ENCODE measurements at places on chromosomes 1 and 21.

DNA sequence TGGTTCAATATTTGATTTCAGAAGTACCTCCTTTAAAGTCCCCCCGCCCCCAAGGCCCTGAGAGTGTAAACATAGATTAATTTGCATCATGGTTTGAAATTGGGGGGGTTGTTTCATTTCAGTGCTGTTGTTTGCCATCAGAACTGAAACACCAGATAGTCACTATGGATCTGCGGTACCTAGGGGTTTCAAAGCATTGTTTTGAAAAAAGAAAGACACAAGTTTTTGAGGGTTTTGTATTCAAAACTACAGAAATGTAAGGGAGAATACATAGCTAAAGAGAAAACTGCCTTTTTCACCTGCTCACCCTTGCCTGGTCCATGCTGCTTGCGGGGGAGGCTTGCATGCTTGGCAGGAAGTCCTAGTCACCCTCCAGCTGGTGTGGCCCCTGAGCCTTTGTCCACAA is 59.3 kb downstream of the ACP6 start:
- DNase-seq = no peak

- DNase-seq = no peak
Observed at GRCh38 chr1:229378586-229379367, 35.9 kb upstream of the CCSAP start.

- DNase-seq = peak; percentile 64
Observed at GRCh38 chr21:18007121-18007520, 188.0 kb upstream of the C21orf91 start.

- no peak for DNase-seq
Observed at GRCh38 chr1:55611123-55611522, 396.0 kb upstream of the USP24 start.

DNA sequence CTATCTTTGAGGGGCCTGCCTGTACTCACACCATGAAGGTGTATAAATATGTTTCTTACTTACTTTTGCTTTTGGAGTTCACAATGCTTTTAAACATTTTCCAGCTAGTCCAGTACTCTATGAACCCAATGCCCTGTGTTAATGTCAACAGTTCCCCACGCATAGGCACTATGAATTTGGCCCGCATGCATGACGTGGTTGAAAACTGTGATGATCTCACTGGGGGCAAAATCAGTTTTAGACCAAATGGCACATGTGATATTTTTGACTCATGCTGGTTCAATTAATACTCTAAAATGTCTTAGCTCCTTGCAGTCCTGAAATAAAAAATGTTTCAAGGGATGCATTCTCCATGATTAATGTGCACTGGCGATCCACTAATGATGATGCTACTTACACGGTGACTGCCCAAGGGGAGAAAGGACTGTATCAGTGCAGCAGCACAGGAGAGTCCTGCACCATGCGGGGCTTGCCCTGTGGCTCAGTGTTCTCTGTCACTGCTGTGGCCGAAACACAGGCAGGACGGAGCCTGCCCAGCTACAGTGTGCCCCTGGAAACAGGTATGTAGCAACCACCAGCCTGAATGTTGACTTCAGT is 15.7 kb downstream of the FNDC7 start:
- DNase-seq = no peak

- DNase-seq = no peak
Observed at GRCh38 chr1:87129606-87130005, 199.1 kb upstream of the LMO4 start.

DNA sequence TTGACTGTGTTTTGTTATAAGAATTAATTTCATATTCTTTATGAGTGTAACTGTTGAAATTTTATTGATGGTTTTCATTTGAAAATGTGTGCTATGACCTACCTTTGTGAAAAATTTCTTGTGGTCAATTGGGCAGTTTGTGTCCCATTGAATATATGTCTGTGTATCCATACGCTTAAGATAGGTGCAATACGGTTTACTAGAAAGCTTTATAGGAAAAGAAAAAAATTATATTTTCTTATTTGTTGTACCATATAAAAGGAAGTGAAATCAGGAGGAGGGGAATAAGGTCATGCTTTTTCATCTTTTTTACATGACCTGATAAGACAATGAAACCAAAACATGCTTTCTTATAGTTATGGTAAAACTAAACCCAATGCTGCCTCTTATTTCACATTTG is 807.7 kb downstream of the USP25 start:
- no peak for DNase-seq

GRCh38 chr1:69319287-69319686 is 248.4 kb upstream of the LRRC7 start:
- DNase-seq = no peak

DNA sequence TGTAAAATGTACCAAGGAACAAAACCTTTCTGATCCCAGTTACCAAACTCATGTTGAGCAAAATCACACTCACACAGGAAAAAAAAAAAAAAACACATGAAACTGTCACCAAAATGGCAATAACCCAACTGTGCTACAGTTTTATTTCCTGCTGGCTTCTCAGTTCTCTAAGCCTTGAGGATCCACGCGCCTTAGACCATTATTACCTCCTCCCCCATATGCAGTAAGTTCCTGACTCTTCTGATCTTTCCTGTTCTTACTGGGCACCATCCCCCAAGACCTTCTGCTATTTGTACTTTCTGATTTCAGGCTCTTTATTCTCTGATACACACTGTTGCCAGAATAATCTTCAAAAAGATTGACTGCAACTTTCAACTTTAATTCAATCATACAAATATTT is 79.6 kb downstream of the SLC45A1 start:
- no peak for DNase-seq

- DNase-seq = no peak
Observed at GRCh38 chr1:155125511-155125945, 2.1 kb upstream of the EFNA1 start.

DNA sequence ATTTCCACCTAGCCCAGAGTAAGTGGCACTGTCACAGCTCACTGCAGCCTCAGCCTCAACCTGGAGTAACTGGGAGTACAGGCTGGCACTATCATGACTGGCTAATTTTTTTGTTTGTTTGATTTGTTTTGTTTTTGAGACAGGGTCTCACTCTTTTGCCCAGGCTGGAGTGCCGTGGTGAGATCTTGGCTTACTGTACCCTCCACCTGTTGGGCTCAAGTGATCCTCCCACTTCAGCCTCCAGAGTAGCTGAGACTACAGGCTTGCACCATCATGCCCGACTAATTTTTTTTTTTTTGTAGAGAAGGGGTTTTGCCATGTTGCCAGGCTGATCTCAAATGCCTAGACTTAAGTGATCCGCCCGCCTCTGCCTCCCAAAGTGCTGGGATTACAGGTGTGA is 2.5 kb downstream of the UCK2 start:
- no peak for DNase-seq

- DNase-seq = peak; percentile 60
Observed at GRCh38 chr1:64941461-64942117, 24.8 kb downstream of the JAK1 start.

- no peak for DNase-seq
Observed at GRCh38 chr1:39089931-39090521, 63.9 kb downstream of the NDUFS5 start.

DNA sequence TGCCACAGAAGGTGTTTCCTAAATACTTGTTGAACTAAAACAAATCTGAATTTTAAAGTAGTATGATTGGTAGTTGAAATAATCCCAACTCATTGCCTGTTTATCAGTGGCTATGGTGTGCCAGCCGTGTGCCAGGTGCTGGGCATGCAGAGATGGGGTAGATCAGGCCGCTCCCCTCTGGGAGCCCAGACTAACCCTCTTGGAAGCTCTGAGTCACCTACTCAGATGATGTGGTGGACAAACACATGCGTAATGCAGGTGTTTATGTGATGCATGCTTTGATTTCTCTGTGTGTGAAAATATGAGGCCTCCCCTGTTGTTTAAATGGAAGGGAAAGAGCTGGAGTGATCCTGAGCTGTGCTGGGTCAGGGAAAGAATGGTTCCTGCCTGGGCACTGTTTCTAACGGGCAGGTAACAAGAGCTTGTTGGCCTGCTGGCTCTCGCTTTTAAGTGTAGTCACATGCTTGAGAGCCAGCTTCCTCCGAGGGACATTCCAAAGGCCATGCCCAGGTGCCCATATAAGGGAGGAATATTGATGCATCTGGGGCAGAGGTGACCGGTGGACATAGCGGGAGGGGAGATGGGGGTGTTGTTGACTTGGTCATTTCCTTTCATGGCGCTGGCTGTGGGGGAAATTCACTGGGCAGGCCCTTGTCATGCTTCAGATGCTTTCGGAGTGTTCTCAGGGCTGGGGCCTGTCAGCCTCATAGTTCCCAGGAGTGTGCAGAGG is 10.2 kb downstream of the MFN2 start:
- no peak for DNase-seq

- DNase-seq = no peak
Observed at GRCh38 chr1:20588634-20589225, at the start of gene CDA. CDA (plus strand) TSS chr1:20589097; CDS start chr1:20589130, 33 bp downstream.

DNA sequence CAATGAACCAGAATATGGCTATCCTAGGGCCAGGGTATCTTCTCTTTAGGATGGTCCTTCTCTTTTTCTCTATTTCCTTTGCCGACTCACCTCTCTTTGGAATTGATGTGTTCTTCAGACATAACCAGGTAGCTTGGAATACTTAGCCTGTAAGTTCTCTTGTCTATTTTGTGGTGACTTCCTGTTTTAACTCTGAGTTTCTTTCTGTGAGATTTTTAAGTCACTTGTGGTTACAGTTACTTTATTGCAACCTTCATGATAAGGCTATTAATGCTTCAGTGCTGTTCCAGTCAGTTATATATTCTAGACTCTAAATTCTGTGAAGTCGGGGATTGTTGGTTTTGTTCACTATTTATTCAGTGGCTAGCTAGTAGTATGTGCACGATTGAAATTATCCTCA is 46.2 kb downstream of the DISP1 start:
- DNase-seq = no peak

DNA sequence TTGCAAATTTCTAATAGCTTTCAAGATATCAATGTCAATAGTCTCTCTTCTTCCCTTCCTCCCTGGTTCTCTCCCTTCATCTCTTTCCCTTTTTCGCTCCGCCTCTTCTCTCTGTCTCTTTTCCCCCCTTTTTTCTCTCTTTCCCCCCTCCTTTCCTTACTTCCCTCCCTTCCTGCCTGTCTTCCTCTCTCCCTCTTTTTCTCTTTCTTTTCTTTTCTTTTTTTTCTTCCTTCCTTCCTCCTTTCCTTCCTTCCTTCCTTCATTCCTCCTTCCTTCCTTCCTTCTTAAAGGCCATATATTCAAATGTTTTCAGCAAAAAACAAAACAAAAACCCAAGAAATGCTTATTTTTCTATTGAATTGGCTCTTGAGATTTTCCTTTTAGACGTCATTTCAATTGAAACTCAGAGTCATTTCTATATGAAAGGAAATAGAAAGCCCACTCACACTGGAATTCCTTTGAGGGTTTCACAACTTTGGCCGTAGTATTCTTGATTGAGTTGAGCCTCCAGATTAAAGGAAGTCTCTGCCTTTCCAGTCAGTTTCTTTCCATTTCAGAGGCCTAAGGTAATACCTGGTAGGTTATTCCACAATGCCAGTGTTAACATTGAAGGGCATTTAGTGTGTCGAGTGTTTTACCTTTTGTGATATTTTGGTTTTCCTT is 551.5 kb downstream of the LMO4 start:
- no peak for DNase-seq

DNA sequence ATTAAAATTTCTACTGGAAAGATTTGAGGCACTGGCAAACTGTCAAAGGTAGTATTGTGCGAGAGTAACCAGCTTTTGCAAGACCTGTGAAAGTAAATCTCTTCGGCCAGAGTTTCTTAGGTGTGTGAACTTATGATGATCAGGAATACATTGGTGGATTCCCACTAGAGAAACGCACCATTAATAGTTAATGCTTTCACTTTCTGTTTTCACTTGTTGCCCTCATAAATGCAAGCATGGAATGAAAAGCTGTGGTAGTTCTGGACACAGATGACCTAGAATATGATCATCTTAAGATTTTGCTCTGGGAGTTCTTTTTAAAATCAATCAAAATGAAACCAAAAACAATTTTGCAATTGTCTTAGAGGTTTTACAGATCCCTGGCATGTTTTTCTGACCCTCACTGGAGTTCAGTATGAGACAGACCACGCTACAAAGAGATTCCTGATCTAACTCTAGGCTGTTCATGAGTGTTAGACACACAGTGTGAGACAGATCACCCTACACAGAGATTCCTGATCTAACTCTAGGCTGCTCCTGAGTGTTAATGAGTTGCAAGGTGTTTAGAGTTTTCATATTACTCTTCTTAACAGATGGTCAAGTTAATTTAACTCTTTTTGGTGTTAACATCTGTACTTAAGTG is 98.8 kb downstream of the SDCCAG8 start:
- no peak for DNase-seq

DNA sequence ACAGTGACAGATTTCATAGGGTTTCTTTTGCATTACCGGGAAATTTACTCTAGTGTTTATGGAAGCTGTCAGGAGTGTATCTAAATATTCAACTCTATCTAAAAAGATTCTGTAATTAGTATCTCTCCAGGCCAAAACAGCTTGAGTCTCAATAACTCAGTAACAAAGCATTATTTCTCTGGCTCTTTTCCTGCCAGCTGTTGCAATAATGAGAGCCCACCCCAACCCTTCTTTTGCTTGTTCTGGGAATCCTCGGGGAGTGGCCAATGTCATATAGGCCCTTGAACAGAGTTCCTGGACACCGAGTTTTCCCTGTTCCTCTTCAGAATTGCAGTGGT is 120.1 kb upstream of the SGIP1 start:
- DNase-seq = no peak

GRCh38 chr1:168709405-168710363 is 19.3 kb downstream of the DPT start:
- no peak for DNase-seq

DNA sequence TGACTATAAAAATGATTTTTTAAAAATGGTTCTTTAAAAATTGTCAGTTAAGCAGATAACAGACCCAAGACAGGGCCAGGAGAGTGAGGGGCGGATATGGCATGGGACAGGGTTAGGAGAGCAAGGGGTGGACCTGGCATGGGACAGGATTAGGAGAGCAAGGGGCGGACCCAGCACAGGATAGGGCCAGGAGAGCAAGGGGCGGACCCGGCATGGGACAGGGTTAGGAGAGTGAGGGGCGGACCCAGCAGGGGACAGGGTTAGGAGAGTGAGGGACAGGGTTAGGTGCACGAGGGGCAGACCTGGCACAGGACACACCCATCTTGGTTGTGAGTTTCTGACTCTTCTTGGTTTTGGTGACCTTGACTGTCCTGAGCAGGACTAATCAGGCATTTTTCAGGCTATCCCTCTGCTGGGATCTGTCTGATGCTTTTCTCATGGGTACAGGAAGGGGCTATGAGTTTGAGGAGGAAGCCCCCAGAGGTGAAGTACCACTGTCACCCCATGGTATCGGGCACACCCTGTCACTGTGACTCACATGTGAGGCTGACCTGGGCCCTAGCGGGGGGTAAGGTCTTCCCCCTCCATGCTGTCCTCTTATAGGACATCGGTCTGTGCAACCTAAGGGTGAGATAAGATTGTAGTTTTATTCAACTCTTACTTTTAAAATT is 159.0 kb upstream of the COL6A1 start:
- DNase-seq = no peak

GRCh38 chr1:237901299-237901934 is 10.7 kb upstream of the ZP4 start:
- no peak for DNase-seq

DNA sequence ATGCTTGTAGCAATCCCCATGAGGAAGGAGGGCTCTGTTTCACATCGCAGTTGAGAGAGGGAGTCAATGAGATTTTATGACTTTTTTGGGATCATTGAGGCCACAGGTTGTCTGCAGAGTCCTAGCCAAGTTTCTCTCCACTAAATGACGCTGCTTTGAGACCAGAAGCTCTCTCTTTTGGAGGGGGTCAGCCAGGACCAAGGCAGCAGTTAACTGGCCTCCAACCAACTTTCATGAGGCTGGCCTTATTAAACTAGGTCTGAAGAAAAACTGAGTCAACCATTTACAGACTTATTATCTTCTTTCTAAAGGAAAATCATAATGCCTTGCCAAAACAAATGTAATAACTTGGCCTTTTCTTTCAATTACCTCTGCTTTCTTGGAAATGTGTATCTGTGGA is 8.6 kb downstream of the WLS start:
- no peak for DNase-seq
